ENCODE measurements at places on chromosomes 7 and 10. TPM values are rescaled to one million over a fixed set of nuclear protein-coding genes. Genes with fewer than 3 reads are reported as not detected.

The C10orf62 gene
- polyA plus RNA-seq, result 0.10 TPM

The CALY gene
- polyA plus RNA-seq, result 0.05 TPM

The PAPOLB gene
- polyA plus RNA-seq, result not detected

The CTNNA3 gene
- 0.10 TPM for polyA plus RNA-seq

The LRRC61 gene
- polyA plus RNA-seq, result 8.3 TPM

The LIPN gene
- not detected for polyA plus RNA-seq

The ANXA8L1 gene
- 279 TPM for polyA plus RNA-seq

The NEBL gene
- polyA plus RNA-seq, result 20.2 TPM

The CLDN15 gene
- polyA plus RNA-seq, result 5.9 TPM

The PYROXD2 gene
- polyA plus RNA-seq, result 1.2 TPM
